Stimulated activated CD4-positive, alpha-beta T cell treated with anti-CD3 and anti-CD28 coated beads, Interleukin-1b, Interleukin-23, amount 100 ng/mL, for 1 hour (primary cell): ENCODE measurements at places on chromosomes 12 and 14.

DNA sequence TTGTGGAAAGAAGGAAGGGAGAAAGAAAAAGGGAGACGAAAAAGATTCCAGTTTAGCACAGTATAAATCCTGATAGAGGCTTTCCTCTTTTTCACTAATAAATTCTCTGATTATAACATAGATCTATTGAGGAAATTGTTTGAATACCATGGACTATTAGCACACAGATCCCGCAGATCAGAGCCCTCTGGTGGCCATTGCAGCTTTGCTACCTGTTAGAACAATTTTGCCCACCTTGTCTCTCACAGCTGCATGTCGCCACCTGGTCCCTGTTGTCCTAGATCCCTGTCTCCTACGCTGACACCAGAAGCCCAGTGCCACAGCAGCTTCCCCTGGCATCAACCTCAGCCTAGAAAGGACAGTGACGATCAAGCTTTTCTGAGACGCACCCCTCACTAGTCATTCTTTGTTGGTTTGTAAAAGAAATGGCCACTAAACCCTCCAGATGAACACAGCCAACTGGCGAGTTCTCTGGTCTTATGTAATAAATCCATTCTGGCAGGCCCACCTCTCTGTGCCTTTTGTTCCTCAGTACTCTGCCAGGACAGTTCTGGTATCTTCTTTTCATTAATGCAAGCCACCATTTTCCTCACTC is 9.9 kb downstream of the GPHB5 start:
- DNase-seq = no peak

DNA sequence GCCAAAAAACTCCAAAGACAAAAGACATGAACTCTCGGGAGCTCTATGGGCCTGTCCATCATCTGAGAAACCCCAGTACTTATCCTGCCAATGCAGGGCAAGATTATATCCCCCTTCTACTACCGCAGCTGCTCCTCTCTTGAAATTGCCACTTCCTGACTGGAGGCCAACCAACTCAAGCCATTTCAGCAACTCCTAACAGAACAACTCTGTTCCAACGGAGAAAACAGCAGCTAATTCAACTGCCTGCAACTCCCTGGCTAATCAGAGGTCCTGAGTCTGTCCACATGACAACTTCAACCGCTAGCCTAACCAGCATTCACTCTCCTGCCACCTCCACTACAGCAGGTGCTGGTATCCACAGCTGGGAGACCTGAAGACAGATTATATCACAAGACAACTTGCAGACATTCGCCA is 24.1 kb downstream of the CEP83 start:
- DNase-seq = no peak

GRCh38 chr12:79326222-79326621 is 364.5 kb downstream of the PAWR start:
- DNase-seq = no peak

GRCh38 chr14:22052795-22053194 is 379.2 kb upstream of the OR4E1 start:
- DNase-seq = no peak

DNA sequence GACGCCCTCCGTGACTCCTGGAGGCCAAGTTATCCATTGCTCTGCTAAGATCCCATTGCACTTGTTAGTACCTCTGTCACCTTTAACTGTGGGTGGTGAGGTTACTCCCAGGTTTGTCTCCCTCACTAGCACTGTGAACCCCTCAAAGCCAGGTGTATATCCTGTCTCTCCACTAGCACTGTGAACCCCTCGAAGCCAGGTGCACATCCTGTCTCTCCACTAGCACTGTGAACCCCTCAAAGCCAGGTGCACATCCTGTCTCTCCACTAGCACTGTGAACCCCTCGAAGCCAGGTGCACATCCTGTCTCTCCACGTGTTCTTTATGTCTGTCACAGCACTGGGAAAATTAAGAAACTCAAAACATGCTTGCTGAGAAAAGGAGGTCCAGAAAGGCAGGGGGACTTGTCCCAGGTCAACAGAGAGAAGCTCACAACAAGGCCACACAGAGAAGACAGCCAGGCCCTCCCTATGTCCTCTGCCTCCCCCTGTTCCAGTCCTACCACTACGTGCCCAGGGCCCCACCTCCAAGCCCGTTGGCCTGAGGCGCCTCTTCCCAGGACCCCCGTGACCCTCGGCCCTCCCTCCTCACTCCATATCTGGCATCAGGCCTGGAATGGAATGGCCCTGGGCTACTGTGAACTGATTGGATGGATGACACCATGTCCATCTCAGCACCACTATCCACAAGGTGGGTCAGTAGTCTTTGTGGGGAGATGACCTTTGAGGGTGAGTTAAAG is 26.4 kb upstream of the FKBP4 start:
- DNase-seq = no peak

- no peak for DNase-seq
Observed at GRCh38 chr14:93759719-93760307, 28.5 kb downstream of the PRIMA1 start.
